ENCODE measurements at places on chromosomes 6 and 20.

DNA sequence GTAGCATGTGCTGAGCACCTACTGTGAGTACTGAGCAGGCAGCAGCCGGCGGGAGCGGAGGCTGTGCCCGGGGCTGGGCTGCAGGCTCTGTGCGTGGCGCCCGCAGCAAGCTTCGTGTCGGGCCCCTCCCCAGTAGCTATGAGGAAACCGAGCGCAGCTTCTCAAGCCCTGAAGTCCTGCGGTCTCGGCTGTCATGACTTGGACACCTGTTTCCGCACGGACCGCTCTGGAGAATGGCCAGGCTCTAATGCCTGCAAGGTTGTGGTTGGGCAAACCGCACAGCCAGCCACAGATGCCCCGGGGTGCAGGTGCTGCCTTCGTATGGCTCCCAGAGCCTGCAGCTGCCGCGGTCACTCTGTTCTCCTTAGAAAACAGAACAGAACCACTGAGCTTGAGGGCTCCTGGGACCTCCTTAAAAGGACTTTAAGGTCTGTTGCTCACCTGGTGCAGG lies 33.7 kb downstream of the PYGB start:
- DNase-seq = no peak

- DNase-seq = no peak
These were observed 40.6 kb downstream of the TRIM38 start for GRCh38 chr6:26003102-26003694.

DNA sequence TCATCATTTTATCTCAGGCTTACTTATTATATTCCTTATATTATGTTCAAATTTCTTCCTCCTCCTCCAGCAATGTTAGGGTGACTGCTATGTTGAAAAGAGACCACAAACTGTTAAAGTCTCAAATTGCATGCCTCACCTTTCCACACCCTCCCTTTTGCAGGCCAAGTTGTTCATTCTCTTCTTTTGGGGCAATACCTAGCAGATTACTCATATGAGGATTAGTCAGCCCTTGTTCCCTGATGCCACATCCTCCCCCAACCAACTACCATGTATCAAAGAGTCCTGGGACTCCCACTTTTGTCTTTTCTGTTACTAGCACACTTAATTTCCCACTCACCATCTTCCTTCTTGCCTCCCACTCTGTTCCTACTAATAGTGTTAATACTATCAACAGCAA lies 434.7 kb downstream of the BCKDHB start:
- no peak for DNase-seq

DNA sequence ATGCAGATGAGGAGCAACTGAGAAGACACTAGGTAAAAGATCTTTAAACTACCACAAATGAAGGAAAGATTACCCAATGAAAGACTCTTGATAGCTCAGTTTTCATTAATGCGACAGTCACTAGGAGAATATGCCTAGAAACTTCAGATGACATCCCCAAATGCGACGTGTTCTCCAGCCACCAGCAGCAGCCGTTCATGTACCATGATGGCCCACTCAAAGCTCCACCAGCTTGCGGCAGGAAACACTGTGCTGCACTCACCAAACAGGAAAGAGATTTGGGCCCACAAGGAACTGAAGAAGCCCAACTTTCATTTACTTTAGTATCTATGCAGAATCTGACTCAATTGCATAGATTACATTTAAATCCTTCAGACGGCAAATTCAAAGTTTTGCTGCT lies 7.5 kb downstream of the DIDO1 start:
- DNase-seq = peak; percentile 47

DNA sequence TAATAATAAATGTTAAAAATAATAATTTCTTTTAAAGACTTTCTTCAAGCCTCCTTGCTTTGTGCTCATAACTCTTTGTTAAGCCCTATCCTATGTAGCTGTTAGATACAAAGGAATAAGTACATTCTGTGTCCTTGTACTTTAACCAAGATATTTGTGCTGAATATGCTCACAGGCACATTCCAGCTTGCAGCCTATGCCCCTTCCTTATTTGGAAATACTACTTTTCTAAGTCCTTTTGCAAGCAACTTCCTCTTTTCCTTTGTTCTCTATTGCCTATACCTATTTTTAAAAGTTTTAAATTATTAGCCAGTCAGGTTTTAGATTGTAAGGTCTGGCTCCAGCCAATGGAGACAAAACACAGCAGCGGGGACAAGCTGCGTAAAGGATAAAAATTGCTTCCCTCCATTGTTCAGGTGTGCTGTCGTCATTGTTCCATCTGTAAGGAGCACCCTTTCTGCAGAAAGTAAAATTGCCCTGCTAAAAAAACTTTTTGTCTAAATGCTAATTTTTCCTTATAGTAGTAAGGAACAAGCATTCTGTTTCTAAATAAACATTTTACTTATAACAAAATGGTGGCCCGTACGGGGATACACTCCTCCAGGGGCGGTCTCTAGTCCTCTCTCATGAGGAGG lies 80.2 kb downstream of the SYTL3 start:
- DNase-seq = no peak

GRCh38 chr20:16804793-16805187 lies 56.6 kb downstream of the OTOR start:
- no peak for DNase-seq

DNA sequence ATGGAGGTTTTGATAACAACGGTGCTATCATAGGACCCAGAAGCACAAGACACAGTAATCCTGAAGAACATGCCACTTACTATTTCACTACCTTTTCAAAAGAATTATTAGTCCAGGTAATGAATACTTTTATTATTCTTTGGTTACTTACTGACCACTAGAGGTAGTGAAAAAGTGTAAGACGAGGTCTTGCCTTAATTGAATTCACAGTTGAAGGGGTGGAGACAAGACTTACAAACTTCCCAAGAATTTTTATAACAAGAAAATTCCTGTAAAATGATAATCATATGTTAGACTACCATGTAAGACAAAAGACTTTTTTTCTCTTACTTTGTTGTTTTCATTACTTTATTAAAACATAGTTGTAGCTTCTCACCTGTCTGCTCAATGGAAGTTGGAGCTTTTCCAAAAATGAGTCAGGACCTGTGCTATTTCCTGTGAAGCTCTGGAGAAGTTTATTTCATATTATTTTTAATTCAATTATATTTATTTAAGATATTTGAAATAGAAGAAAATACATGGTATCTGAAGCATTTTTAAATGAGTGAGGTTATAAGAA lies 52.4 kb downstream of the DOP1A start:
- DNase-seq = no peak

DNA sequence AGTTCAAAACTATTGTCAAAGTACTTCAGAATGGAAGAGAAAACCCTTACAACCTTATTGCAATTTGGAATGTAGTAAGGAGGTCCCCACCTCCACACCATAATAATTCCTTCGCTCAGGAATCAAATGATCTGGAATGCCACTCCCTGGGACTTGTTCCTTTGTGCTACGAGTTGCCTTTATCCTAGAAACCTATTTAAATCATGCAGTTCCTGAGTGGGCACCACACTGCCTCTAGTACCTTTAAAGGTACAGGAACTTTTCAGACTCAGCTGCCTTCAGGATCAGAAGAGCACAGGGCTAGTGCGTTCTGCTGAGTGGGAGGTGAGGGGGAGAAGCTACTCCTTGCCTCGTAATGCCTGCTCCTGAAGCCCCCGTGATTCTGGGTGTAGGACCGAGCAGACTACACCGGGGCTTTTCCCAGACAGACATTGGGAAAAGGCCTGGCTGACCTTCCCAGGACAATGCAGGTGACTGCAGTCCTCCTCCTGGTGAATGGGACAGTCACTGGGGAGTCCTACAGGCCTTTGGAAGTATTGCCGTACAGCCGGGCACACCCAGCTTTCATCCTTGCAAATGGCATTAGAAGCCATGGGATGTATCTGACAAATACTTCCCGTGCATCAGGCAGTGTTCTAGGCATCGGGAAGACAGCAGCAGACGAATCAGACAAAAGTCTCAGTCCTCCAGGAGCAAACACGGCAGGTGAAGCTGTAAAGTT lies 11.8 kb upstream of the TUBB2B start:
- DNase-seq = no peak

DNA sequence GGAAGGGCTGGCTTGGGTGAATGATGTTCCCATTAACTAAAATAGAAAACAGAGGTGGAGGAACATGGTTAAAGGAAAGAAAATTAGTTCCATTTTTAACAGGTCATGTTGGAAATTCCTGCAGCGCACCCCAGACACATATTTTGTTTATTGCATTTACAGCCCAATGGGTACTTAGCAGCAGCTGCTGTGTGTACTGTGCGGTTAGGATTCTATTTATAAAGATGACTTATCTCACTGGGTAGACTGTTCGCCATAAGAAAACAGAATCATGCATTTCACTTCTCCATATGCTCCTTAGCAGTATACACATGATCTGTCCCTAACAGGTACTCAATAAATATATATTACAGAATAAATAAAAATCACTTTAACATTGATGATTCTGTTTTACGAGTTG lies 135.8 kb downstream of the SLC35F1 start:
- DNase-seq = no peak

- DNase-seq = no peak
These were observed 102.7 kb downstream of the RIN2 start for GRCh38 chr20:19860737-19861136.

DNA sequence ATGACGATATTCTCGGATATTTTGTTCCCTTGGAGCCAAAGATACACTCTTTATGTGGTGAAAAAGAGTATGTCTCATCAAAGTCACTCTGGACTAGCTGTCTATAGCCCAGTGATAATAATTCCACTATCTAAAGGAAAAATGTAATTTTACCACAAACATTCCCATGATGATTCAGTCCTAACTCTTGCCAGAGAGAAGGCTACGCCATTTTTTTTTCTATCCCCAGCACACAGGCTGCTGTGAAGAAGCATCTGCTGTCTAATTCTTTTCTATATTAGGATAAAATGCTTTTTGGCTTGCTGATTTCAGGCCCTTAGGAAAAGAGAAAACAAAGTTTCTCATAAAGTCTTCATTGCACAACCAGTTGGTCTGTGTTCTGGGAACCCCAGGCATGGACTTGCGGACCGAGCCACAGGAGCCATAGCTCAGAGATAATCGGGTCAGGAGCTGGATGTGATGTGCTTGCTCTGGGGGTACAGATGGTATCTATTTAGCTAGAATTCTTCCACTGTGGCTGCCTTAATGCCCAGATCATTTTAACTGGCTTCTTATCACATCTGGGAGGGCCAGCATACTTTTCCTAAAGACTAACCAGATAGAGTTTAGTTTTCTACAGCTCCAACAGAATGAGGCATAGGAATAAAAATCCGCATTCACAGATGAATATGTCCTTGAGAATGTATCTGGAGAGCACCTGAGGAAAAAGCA lies 683.7 kb upstream of the ID4 start:
- no peak for DNase-seq

- DNase-seq = no peak
These were observed 319.1 kb downstream of the CD83 start for GRCh38 chr6:14436592-14437132.

DNA sequence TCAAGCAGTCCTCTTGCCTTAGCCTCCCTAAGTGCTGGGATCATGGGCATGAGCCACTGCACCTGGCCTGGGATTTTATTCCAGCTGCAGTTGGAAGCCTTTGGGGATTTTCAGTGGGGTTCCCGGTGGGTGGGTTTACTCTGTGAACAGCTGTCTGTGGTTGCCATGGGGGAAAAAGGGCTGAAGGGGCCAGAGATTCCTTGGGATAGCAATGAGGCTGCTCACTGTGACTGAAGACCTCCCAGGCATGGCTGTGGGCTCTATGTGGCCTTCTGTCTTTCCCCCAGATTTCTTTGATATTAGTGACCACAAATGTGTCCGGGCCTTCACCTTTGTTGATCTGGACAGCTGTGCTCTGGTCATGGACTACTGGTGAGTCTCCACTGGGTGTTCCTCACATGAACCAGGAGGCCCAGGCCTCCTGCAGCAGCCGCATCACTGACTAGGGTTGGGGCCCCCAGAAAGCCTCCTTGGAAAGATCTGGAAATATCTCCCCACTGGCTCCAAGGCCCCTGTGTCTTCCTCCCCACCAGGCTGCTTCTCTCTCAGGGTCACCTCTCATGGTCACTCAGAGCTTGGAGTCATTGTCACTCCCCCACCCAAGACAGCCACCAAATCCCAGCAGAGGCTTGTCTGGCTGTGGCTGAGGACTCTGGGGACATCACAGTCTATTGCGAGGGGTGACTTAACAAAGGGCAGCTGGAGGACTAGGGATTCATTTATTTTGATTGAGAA lies 33.4 kb downstream of the EFCAB8 start:
- DNase-seq = no peak

- DNase-seq = no peak
These were observed 38.0 kb downstream of the CITED2 start for GRCh38 chr6:139336488-139336887.

- DNase-seq = no peak
These were observed 38.5 kb upstream of the GPR6 start for GRCh38 chr6:109939654-109940053.

- no peak for DNase-seq
These were observed 114.9 kb downstream of the MAP3K5 start for GRCh38 chr6:136677344-136677743.

DNA sequence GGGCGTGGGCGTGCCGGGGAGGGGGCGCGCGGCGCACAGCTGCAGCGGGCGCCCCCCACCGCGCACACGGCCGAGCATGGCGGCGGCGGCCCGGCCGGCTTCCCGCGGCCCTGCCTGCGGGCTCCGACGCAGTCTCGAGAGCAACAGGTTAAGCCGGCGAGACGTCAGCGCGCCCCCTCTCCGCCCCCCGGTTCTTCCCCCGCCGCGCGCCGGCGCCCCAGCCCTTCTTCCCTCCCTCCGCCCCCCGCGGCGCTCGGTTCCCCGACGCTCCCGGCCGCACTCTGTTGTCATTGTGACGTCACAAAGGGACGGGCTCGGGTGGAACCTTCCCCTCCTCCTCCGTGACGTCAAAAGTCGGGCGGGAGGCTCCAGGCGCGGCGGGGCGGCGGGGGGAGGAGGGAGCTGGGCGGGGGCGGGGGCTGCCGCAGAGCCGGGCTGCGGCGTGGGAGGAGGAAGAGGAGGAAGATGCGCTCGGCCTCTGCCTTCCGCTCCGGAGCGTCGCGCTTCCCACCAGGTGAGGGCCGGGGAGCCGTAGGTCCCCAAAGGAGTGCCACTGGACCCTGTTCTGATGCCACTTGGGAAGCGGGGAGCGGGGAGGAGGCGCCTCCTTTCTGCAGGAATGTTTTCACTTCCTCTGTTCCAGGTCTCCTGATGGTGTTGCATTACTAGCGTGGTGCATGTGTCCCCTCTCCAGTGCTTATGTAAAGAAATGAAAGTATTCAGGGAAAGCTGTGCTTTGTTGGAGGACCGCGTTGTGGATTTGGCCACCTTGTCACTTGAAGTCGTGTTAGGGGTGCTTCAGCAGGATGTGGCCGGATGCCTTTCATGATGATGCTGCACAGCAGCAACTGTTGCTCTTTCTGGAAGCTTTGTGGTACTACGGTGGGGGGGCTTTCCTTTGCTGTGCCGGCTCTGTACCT lies 2.8 kb downstream of the JARID2 start:
- peak; percentile 93 for DNase-seq

DNA sequence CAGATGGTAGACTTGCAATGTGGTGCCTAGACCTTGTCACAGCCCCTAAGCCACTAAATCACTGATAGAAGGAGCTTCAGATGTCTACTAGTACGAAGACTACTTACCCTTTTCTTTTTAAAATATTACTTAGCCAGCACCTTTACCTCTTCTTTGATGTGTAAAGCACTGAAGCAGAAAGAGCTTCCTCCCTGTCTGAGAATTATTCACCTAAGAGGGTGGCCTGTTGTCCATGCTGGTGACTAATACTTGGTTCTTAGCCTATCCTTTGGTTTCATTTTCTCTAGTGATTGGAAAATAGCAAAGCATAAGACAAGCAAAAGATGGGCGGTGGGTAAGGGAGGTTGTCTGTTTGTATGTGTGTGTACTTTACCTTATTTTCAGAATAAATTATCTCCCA lies 794.6 kb downstream of the TFAP2A start:
- no peak for DNase-seq

Data from stimulated activated CD8-positive, alpha-beta memory T cell treated with anti-CD3 and anti-CD28 coated beads, Interleukin-7, amount 100 ng/mL, for 48 hours (primary cell).